NCI-H1436 (cell line): ENCODE measurements at places on chromosomes 6 and 20.

DNA sequence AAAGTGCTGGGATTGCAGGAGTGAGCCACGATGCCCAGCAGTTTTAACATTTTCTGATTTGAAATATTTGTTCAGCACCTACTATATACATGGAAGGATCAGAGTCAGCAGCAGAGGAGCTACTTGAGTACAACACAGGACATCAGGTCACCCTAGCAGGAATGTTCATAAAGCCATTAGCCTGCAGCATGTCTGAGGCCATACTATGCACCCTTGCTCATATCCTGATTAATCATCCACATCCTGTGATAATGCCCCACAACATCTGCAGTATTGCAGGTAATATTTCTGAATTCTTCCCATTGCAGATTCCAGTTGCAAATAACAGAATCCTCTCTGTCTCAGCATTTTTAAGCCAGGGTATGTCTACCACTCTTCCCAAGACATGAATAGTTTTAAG, 171.0 kb upstream of the PRND start:
- no peak for DNase-seq

- DNase-seq: no peak
These were observed 502.2 kb upstream of the JARID2 start for GRCh38 chr6:14743474-14744211.

DNA sequence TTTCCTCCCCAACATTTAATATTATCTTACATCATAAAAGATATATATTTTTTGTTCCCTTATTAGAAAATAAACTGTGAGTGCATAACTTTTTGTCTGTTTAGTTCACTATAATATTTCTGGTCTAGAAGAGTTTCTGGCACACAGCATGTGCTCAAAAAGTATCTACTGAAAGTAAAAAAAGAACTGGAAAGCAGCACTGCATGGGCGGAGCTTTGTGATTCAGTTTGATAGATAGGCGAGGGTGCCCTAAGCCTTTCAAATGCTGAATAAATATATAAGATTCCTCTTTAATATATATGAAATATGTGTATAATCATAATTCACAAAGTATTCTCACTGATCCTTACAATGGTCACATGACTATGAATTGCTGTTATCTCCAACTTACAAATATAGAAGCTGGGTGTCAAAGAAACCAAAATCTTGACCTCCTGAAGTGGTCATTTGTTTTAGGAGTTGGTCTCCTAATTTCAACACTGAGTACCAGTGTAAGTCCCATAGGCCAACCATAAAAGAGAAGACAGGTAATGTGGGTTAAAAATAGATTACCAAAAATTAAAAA, 50.8 kb downstream of the OR2B2 start:
- DNase-seq: no peak

GRCh38 chr20:40659567-40659966, 29.5 kb downstream of the MAFB start:
- DNase-seq: no peak

DNA sequence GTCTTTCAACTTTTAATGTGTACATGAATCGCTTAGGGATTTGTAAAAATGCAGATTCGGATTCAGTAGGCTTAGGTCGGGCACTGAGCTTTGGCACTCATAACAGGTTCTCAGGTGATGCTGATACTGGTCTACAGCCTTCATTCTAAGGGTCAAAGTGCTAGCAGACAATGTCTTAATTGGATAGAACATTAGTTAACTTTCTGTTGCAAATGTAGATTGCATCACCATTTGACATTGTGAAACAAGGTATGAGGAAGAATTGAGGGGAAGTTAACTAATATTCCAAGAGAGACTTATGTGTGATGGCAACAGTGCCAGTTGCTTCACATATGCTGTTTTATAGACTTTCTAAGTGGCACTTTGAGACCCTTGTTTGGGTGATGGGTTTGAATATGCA, 86.9 kb downstream of the MLIP start:
- no peak for DNase-seq

DNA sequence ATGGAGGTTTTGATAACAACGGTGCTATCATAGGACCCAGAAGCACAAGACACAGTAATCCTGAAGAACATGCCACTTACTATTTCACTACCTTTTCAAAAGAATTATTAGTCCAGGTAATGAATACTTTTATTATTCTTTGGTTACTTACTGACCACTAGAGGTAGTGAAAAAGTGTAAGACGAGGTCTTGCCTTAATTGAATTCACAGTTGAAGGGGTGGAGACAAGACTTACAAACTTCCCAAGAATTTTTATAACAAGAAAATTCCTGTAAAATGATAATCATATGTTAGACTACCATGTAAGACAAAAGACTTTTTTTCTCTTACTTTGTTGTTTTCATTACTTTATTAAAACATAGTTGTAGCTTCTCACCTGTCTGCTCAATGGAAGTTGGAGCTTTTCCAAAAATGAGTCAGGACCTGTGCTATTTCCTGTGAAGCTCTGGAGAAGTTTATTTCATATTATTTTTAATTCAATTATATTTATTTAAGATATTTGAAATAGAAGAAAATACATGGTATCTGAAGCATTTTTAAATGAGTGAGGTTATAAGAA, 52.4 kb downstream of the DOP1A start:
- no peak for DNase-seq

GRCh38 chr6:42860481-42860880, 18.9 kb upstream of the RPL7L1 start:
- no peak for DNase-seq

- no peak for DNase-seq
These were observed 441.9 kb upstream of the PTCHD4 start for GRCh38 chr6:48552905-48553304.

DNA sequence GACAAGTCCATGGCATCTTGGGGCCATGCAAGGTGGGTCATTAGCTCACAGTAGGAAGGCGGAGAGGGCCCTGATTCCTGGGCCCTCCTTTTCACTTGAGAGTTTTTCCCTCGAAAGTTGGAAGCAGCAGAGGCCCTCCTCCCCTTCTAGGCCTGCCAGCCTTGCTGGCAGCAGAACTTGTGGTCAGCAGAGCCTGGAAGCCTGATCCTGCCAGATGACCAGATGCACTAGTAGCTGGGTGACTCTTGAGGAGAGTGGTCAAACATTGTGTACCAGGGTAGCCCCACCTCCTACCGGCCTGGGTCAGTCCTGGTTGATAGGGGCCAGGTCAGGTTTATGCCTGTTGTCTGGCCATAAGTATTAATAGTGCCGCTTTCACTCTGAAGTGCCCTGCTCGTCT, 3.8 kb upstream of the HMGA1 start:
- no peak for DNase-seq

- DNase-seq: no peak
These were observed 27.9 kb upstream of the SIRPG start for GRCh38 chr20:1685304-1686052.

GRCh38 chr6:145547594-145548335, 187.6 kb downstream of the EPM2A start:
- no peak for DNase-seq

DNA sequence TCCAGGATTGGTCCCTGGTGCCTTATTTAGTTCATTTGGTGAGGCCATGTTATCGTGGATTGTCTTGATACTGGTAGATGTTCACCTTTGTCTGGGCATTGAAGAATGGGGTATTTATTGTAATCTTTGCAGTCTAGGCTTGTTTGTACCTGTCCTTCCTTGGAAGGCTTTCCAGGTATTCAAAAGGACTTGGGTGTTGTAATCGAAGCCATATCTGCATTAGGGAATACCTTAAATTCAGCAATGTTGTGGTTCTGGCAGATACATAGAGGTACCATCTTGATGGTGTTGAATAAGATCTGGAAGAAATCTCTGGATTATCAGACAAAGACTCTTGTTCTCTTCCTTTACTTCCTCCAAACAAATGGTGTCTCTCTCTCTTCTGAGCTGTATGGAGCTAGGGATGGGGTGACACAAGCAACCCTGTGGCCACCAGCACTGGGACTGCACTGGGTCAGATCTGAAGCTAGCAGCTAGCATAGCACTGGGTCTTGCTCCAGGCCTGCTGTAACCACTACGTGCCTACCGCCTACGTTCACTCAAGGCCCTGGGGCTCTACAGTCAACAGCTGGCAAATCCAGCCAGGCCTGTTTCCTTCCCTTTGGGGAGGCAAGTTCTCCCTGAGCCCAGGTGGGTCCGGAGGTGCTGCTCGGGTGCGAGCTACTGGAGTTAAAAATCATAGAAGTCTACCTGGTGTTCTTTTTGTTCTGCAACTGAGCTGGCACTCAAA, 261.1 kb upstream of the CITED2 start:
- no peak for DNase-seq

- no peak for DNase-seq
These were observed 9.2 kb upstream of the TFAP2A start for GRCh38 chr6:10424040-10424439.
